Stimulated activated naive CD8-positive, alpha-beta T cell treated with anti-CD3 and anti-CD28 coated beads, Interleukin-15, Interleukin-2, amounts not matched to agents 100 U/mL and 50 U/mL, for 24 hours (primary cell): ENCODE measurements at places on chromosomes 6 and 20.

DNA sequence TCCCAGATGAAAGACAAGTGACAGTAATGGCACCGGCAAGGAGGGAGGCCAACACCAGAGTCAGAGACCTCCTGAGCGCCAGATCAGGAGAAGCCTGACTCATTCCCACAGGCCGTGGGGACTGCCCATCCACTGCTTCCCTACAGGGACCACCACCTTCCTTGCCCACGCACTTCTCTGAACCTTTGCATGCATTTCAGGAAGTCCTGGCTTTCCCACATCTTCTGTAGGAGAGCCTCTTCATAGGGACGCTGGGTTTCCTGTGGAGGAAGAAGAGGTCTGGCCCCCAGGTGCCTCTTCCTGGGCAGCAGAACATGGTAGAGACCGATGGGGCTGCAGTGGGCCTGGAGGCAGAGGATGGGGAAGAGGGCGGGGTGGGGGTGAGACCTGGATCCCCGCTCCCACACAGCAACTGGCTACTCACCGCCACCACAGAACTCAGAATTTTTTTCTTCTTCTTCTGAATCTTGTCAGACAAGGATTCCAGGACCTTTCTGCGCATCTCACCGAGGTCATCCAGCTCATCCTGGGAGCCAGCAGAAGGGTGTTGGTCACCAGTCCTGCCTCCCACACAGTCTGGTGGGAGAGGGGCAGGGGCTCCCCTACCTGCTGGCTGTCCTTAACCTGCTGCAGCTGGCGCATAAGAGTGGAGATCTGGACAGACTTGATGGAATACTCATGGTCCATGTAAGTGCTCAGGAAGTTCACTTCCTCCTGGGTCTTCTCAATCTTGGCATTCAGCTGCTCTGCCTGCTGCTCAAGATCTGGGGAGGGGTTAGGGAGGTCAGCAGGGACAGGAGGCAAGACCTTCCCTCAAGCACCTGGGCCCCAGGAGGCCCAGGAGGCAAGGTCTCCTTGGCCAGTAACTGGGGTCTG is 13.7 kb downstream of the C20orf96 start:
- no peak for DNase-seq

DNA sequence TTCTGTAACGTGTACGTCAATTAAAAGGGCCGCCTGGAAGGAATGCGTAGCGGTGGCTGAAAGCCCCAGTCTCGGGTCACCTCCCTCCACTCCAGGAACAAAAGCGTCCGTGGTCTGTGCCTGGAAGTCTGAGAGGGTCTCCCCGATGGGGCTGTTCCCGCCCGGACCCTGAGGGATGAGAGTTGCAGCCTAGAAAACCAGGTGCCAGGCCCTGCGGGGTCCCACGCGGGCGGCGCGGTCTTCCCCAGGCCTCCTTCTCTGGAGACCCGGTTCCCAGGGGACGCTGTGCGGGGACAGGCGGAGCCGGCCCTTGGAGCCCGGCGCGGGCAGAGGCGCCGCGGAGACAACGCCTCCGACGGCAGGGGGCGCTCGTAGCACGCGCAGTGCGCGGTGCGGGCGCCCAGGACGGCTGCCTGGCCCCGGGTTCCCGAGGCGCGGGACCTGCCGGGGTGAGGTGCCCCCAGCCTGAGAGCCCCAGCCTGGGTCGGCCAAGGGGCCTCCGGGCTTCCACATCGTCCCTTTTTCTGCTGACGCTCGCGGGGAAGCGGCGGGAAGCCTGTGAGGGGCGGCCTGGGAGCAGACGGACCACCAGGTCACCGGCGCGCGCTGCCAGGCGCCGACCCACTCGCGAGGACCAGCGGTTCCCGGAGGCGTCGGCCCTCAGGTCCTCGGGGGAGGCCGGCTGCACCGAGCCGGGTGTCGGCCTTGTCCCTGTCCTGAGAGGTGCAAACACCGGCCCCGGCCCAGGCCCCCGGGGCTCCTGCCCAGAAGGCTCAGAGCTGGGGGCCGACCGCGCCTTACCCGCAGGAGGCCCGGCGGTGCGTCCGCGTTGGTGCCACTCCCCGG is 5.3 kb upstream of the FOXC1 start:
- DNase-seq: peak; percentile 82

GRCh38 chr20:3929713-3930060 is 40.5 kb downstream of the PANK2 start:
- DNase-seq: no peak

DNA sequence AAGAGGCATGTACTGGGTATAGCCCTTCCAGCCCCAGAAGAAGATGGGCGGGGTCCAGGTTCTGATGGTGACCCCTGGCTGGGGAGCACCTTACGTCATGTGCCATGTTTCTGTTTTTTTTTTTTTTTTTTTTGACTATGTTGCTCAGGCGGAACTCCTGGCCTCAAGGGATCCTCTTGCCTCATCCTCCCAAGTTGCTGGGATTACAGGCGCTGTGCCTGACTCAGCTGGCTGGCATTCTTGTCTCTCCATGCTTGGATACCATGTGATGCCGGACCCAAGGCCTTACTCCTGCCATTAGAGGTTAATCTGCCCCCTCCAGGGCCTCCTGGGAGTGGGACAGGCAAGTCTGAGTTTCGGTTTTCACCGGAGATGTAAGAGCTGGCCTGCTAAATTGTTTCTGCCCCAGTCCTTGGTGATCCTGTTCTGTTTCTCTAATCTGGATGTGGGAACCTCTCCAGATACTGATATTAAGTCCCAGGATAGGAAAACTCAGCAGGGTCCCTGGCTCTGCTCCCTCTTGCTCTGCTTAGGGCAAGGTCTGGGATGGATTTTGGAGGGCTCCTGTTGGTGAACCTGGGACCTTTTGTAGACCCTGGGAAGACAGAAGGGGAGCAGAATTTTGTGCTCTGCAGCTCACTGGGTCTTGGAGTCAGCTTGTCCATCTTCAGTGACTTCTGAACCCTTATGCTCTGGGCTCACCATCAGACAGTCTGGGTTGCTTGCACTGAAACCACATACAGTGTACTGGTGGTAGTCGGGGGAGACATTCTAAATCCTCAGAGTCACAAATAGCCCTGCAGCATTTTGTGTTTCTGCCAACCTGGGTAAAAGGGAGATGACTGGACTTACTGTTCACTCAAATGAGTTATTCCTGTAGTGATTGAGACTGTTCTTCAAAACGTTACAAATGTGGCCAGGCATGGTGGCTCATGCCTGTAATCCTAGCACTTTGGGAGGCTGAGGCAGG is 45.1 kb downstream of the PTK7 start:
- no peak for DNase-seq

DNA sequence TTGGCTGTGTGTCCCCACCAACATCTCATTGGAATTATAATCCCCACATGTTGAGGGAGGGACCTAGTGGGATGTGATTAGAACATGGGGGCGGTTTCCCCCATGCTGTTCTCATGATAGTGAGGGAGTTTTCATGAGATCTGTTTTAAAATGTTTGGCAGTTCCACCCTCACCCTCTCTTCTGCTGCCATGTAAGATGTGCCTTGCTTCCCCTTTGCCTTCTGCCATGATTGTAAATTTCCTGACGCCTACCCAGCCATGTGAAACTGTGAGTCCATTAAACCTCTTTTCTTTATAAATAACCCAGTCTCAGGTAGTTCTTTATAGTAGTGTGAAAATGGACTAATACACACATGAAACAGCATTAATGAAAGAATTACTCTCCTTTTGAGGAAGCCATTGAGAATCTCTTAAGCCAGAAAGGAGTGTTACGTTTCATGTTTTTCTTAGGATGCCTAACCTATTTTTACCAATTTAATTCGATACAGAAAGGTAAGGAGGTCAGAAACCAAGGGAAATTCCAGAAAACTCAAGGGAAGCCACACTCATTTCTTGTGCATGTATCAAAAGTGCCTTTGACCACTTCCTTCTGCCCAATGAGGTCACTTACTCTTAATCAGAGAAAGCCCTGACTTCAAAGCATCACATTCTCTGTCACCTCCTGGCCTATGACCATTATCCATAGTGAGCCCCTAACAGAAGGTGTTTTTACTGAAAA is 24.7 kb upstream of the HINT3 start:
- no peak for DNase-seq

DNA sequence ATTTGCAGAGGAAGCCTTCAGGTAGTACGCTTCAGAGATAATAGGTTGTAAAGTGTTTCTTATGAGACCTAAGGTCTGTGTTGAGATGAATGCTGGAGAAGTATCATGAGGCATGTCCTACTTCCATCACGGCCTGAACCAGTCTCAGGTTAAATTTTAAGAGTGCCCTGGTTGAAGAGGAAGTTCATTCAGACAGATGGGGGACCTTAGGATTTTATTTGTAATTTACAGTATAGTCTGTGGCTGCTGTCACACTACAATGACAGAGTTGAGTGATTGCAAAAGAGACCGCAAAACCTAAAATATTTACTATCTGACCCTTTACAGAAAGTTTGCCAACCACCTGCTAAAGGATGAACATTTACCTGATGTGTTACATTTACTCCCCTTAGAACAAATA is 70.9 kb downstream of the UST start:
- DNase-seq: no peak

GRCh38 chr6:138162955-138163575 is 1.3 kb downstream of the ARFGEF3 start:
- DNase-seq: no peak

DNA sequence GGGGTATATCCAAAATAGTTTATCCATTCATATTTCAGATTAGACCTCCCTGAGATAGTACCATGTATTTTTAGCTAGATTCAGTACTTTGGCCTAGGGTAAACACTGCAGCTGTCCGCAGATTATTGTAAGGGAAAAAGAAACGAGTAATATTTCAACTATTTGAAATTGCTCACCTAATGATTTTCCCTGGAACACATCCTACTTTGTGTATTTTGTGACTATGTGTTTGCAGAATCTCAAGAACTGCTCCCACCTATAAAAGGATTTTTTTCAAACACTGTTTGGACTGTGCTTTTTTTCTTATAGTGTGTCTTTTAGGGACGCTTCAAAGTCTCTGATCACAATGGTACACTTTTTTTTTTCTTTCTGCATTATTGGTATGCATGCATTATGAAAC is 42.3 kb downstream of the RGS17 start:
- DNase-seq: no peak

GRCh38 chr20:58553166-58553696 is 38.0 kb upstream of the APCDD1L start:
- no peak for DNase-seq
